ENCODE measurements at places on chromosomes 6 and 20.

- DNase-seq = no peak
These were observed 37.7 kb upstream of the SYNJ2 start for GRCh38 chr6:157943964-157944283.

DNA sequence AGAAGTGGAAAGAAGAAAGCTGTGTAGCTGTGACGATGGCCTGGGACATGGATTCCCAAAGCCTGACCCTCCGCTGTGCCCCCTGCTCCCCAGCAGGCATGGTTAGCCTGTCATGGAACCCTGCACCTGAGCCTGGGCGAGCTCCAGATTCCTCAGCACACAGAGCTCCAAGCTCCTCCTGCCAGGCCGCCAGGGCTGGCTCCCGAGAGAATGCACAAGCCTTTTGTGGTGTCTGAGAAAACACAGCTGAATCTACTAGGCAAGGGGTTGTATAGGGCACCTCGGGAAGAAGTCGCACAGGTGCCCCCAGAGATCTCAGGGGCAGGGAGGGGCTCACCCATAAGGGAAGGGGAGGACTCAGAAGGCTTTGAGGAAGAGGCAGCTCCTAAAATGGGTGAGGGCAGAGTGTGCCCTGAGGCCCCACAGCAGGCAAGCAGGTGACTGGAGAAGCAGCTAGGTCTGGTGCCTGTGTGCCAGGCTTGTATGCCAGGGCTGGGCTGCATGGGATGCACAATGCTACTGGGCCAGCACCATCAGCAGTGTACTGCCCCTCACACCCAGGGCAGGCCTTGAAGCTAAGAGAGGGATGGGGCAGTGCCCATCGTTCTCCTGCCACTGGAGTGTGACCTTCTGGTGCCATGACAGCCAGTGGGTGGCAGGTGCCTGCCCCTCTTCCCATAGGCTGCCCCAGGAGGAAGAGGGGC is 64.3 kb upstream of the CD93 start:
- DNase-seq = no peak

DNA sequence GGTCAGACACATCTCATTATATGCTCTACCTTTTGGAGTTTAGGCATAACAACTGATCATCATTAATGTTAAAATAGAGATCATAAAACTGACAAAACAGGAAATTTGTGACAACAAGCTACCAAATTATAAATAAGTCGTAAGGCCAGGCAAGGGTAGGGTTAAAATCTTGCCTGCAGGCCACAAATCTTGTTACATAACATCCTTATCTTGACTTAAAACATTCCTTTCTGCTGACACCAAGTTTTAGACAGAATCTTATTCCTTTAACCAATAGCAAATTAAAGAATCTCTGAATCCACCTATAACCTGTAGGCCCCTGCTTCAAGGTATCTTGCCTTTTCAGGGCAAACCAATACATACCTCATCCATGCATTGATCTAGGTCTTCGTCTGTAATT is 32.5 kb upstream of the NKAIN2 start:
- no peak for DNase-seq

DNA sequence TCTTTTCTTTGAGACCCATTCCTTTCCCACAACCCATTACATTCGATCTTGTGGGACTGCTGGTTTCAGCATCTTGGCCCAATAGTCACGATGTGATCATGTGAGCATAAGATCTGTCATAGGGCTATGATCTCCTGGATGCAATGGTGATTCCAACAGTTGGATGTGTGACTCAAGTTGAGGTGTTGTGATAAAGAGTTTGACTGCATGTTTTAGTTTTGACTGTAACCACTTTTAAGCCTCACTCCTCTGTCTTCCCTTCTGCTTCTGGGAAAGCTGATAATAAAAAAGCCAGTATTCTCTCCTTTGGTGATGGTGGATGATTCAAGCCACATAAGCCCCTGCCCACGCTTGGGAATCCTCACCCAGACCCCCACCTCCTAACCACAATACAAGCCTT is 117.0 kb upstream of the ASCC3 start:
- no peak for DNase-seq

- no peak for DNase-seq
These were observed 3.2 kb downstream of the ACTR5 start for GRCh38 chr20:38751360-38751976.

DNA sequence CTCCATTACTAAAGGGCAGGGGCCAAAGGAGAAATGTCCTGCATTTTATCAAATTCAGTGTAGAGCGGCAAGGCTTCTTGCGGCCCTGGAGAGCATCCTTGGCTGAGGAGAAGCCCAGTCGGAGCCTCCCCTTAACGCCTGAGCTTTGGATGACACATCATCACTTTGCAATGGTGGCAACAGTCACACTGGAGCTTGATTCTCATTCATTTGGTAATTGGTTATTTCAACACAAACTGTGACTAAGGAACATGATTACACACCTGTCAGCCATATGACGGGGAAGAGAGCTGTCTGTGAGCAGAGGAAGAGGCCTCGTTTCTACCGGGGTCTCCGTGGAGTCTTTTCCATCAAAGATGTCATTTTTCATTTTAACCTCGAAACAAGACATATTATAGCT is 81.4 kb downstream of the SOBP start:
- no peak for DNase-seq
